ENCODE measurements at places on chromosomes 16 and 17.

- DNase-seq, result no peak
Measured at GRCh38 chr17:76934561-76935320, 66.5 kb downstream of the MGAT5B start.

DNA sequence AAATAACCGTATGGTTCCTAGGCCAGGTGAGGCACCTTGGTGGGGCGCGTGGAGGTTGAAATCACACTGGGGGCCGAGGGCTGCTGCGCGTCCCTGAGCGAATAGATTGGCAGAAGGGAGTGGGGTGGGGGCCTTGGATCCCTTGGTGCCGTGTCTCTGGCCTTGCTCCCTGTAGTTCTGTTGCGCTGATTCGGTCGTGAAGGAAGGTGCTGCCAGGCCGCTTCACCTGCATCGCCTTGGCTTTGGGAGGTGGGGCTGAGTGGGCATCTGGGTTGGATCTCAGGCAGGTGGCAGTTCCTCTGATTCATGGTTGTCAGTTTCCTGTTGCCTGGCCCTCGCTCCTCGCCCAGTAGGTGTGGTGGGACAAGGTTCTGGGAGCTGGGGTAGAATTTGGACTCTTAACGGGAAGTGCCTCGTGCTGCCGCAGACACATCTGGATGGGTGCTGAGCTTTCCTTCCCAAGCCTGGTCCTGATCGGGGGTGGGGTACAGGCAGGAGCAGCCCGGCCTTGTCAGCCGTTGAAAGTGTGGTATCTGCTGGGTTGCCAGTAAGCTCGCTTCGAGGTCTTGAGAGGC, 30.1 kb downstream of the PGS1 start:
- DNase-seq, result no peak

GRCh38 chr17:8900207-8900606, 32.7 kb upstream of the PIK3R6 start:
- no peak for DNase-seq

DNA sequence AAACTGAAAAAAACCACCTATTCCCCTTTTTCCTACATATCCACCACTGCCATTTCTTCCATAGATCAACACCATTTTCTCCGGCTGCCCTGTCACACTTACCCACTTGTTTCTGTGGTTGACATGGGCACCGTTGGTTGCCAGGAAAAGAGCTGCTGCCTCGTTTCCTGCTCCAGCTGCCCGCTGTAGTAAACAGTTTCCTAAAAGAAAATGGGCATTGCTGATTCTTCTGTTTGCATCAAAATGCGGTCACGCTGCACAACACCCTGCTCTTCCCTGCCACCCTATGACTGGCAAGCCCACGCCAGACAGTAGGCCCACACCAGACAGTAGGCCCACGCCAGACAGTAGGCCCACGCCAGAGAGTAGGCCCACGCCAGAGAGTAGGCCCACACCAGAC, 46.3 kb downstream of the CYB5D2 start:
- no peak for DNase-seq

DNA sequence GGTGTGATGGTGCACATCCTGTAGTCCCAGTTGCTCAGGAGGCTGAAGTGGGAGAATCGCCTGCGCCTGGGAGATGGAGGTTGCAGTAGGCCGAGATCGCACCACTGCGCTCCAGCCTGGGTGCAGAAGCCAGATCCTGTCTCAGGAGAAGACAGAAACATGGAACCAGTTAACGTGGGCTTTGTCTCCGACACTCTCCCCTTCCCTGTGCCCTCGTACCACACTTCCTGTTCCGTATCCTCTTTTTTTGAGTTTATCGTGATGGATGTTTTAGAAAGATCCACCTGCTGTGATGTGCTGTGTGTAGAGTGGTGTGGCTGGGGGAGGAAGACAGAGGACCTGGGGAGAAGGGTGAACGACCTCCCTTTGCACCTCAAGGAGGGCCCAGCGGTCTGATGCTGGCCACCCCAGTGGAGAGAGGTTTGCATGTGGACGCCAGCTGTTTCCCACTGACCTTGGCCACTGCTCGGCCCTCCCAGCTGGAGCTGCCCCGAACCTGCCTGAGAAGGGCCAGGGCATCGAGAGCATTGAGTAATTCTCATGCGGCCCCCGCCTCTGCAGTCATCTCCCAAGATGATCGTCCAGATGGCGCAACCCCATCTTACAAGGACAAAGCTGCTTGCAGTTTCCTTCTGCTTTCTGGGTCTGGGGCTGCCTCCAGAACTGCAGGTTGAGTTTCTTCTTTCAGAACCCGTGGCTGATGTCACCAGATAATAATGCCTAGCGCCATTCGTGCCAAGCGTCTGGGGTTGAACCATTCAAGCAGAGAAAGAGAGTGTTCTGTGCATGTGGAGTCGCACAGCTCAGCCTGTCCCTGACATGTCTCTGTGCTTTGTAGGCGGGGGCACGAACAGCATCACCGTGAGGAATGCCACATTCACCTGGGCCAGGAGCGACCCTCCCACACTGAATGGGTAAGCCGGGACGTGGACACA, 126.3 kb downstream of the ABCC1 start:
- no peak for DNase-seq

DNA sequence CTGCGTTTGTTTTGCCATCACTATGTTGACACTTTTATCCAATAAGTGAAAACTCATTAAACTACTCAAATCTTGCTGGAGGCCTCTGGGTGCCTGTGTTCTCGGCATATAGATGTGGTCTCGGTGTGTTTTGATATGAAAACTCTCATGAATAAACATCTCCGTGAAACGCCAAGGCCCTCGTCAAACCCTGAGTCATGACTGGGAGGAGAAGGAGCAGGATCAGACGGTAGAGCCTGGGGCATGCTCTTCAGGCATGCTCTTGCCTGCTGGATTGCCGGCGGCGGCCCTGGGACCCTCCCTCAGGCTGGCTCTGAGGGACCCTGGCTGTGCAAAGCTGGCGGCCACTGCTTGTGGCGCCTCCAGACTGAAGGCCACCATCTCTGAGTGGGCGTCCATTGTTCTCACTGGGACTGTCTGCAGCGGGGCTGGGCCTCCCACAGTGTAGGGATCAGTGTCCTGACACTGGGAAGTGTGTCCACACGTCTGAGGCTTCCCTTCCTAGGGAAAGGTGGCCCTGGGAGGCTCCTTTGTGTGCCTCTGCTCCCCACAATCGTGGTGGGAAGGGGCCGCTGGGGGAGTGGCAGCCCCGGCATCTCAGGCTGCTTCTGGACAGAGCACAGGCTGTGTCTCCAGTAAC, 1.7 kb upstream of the NPB start:
- no peak for DNase-seq

DNA sequence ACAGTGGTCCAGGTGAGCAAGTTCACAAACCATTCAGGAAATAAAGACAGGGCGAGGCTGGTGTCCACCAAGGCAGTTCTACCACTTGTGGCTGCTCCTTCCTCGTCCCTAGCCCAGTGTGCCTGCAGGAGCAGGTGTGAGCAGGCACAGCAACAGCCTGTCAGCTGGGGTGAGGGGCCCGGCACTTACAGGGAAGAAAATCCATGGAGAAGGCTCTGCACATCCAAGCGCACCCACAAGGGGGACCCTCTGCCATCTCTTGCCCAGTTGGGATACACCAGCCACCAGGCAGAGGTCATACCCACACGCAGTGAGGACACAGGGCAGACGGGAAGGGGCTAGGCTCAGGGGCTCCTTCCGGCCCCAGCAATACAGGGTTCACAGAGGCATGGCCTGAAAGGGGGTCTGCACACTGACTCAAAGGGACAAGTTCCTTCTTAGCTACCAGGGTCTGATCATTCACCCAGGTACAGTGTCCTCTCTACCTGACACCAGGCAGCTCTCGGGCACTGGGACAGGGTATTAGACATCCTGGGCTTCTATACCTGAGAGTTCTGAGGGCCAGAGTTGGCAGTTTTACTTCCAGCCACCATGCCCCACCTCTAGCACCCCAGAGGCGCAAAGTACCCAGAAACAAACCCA, 27.0 kb downstream of the CDIP1 start:
- no peak for DNase-seq

DNA sequence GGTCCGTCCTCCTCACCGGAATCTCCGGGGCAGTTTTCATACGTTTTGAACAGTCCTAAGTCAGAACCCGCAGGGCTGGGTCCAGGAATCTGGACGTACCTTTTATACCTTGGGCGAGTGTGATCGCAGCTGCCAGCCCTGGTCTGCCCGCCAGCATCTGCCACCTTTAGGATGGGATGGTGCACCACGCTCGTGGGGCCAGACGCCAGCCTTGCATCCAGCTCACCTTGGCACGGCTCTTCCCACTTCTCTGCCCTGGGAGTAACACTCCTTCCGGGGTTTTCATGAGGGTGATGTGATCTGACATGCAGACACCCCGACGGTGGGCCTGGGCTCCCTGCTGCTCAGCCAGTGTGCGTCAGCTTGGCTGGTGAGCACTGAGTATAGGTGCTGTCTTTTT, 66.6 kb upstream of the ZNF469 start:
- no peak for DNase-seq

GRCh38 chr16:65070831-65071432, 50.9 kb downstream of the CDH11 start:
- no peak for DNase-seq

- DNase-seq, result no peak
Measured at GRCh38 chr16:24980077-24980793, 34.9 kb downstream of the ARHGAP17 start.

- no peak for DNase-seq
Measured at GRCh38 chr16:22126037-22126558, 33.8 kb downstream of the VWA3A start.

DNA sequence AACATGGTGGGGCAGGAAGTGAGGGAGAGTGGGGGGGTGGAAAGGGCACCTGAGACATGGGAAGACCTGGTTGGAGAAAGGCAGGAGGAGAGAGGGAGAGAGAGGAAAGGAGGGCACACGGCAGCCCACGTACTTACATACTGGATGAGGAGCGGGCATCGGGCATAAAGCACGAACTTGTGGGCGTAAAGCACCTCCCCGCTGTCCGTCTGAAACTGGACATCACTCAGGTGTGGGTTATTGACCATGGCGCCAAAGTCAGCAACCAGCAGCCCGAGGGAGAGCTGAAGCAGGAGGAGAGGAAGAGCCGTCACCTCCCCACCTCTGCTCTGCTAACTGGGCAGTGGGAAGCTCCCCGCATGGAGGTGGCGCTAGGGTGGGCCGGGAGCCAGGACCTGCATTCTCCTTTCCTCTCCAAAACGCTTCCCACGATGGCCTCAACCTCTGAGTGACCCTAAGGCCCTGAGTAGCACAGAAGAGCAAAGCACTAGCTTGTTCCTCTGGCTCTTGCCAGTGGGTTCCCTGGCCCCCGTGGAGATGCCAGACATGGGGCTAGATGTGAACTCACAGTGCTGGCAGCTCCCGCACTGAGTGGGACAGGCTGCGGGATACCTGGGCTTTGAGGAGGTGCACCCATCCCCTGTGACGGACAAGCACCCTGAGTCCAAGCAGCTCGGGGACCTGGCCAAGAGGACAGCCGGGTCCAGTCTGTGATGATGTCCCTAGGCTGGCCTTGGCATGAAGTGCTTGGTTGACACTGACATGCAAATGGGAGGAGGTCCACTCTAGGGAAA, 16.9 kb downstream of the SLX4 start:
- no peak for DNase-seq

GRCh38 chr16:15949210-15950160, at the start of gene ABCC1:
Gene ABCC1, plus strand, starts transcription at chr16:15949616. Its CDS starts 136 bp downstream, at chr16:15949752.
- no peak for DNase-seq

DNA sequence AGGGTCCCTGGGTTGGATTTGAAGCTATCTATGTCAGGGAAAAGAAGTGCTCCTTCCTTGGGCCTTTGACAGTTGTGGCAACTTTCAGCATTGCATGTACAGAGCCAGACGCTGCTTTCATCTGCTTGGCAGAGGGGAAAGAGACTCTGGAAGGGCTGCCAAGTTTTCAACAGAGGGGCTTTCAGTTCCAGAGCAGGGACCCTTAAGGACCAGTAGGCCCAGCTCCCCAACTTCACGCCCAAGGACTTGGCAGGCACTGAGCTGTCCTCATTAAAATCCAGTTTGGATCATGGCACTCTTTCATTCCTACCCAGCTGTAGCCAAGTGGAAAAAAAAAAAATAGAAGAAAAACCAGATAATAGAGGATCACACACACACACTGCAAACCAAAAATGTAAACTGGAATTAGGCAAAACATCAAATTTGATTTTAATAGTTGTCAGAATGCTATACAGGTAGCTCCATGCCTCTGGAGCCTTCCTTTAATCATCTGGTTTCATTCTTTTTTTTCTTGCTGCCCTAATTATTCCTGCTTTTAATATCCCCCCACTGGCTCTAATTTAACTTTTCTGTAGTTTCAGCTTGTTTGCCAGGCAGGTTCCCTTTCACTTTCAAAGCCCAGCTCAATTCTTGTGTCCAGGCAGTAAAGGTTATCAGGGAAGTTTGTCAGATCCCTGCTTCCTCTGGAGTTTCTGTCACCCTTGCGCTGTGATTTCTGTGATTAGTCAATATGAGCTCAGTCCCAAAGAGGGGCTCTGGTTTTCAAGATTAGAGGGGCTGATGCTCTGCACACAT, 702.6 kb upstream of the CDH8 start:
- DNase-seq, result no peak

DNA sequence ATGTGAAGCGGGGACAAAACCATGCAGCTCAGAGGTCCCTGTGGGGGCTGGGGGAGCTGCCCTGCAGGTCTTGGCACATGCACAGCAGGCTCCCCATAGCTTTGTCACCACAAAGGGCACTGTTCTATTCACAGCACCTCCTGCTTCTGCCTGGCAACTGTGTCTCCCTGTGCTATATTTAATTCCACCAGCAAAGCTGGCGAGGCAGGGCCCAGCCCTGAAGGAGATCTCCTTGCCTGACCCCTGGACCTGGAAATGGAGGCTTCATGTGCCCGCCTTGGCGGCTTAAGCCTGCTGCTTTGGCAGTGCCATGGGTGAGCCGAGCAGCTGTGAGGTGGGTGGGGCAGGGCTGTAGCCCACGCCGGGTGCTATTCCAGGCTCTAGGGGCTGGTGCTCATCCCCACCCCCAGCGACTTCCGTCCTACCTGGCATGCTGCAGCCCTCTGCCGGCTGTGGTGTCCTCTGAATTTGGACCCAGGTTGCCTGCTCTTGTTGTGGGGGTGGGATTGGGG, 6.8 kb downstream of the LDHD start:
- no peak for DNase-seq

- no peak for DNase-seq
Measured at GRCh38 chr17:52938623-52939230, 780.2 kb upstream of the CA10 start.

- DNase-seq, result no peak
Measured at GRCh38 chr17:66737524-66737923, 97.4 kb upstream of the CACNG5 start.

GRCh38 chr17:12769981-12770380, 19.3 kb upstream of the ARHGAP44 start:
- DNase-seq, result no peak

- DNase-seq, result no peak
Measured at GRCh38 chr17:83099570-83100181, 20.3 kb downstream of the METRNL start.

GRCh38 chr16:14510939-14511799, 118.9 kb downstream of the PARN start:
- no peak for DNase-seq

DNA sequence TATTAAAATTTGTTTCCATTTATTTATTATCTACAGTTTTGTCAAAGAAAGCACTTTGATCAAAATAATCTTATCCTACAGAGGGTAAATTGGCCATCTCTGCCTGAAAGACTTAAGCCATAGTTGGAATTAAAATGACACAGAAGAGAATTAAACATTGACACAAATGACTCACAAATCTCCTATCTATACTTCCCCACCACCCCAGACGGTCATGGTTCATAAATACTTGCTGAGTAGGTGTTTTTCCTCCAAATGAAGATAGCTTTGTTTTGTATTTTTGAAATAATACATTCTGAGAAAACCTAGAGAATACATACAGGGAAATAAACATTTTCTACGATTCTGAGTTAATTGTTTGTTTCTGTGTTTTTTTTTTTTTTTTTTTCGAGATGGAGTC, 142.8 kb downstream of the MAP2K6 start:
- no peak for DNase-seq
